Naive thymus-derived CD4-positive, alpha-beta T cell (primary cell): ENCODE measurements at places on chromosomes 16 and 17.

DNA sequence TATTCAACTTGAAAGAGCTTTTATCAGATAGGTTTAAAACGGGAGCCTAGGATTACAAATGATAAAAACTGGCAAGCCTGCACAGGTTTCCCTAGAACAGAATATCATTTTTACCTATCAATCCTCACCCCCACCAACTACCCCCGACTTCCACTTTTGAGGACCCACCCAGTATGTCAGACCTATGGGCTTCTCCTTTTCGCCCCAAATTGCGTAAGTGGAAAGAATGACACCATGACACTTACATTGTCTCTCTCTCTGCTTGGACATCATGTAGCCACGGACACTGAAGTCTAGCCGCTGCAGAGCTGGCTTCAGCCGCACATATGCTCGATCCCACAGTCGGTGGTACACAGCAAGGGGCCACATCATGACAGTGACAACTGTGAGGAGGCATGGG, 7.4 kb upstream of the PSMC3IP start:
- DNase-seq: no peak

DNA sequence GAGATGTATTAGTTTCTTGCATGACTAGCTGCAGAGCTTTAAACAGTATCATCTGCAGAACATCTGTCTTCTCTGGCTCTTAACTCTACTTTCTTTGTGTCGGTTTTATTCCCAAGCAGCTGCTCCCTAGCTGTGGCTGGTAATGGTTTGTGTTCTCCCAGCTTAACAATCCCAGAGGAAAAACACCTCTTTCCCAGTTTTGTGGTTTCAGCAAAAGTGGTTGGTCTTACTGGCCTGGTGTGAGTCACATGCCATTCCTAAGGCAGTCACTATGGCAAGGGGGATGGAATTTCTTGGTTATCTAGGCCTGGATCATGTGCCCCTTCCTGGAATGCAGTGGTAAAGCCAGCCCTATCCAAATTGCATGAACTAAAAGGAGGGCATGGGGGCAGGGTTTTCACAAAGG, 27.5 kb downstream of the OMG start:
- no peak for DNase-seq

DNA sequence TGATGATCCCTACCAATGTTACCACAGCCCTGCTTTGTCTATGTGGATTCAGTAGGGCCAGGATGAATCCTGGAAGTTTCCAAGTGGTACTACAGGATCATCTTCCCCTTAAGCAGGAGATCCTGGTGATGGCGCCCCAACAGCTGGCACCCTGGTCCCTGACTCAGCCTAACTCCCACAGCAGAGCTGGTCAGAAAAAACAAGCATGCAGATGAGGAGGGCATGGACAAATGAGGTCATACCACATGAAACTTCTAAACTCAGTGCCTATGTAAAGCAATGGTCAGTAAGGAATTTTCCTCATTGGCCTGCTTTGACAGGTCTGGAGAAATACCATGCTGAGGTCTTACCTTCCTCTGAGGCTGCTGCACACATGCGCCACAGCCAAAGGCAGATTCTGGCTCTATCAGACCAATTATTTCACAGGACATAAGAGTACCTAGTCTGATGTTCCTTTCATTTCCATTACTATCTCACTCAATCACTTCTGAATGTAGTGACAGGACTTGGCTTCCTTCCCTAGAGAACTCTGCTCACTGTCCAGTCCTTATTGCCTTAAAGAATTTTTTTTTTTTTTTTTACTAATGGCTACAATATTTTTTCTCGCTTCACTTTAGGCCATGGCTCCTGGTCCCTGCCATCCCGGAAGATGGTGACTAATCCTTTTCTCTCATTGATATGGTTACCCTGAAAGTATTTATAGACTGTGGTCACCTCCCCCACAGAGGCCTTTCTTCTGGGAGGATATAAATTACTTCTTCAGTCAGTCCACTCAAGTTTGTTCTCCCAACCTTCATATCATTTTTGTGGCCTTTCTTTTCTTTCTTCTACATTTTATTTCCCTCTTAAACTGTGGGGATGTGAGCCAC, 525.2 kb upstream of the PSMD7 start:
- DNase-seq: no peak

GRCh38 chr16:1620391-1620790, 8.2 kb downstream of the CRAMP1 start:
- no peak for DNase-seq

GRCh38 chr17:39887078-39887477, 19.1 kb downstream of the ZPBP2 start:
- no peak for DNase-seq

DNA sequence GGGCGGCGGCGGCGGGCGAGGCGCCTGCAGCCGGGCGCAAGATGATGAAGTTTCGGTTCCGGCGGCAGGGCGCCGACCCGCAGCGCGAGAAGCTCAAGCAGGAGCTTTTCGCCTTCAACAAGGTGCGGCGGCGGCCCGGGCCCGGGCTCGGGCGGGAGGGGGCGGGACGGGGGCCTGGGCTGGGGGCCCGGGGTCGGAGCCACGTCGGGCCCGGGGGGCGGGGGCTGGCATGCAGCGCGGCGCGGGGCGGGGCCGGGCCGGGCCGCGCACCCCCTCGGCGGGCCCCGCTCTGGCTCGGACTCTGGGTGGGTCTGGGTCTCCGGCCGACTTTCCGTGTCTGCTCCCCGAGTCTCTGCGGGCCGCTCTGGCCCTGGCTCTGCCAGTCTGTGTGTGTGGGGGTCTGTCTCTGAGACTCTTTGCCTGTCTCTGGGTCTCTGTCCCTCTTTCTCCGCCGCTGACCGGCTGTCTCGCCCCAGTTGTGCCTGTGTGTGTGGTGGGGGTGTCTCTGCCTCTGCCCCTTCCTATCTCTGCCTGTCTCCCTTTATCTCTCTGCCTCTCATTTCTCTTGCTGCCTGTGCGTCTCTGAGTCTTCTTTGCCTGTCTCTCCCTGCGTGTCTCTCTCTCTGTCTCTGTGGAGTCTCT, 328 bp downstream of the LLGL1 start:
- no peak for DNase-seq

- no peak for DNase-seq
These were observed 171.8 kb downstream of the PRKCA start for GRCh38 chr17:66474258-66474657.
